ENCODE measurements at places on chromosomes 12 and 14. TPM values are rescaled to one million over a fixed set of nuclear protein-coding genes. Genes with fewer than 3 reads are reported as not detected.

The FBXO33 gene
- total RNA-seq = 17.0 TPM

The NELL2 gene
- total RNA-seq = not detected

GRCh38 chr14:93963692-93964091 is 12.7 kb downstream of the ASB2 start:
- H3K36me3 ChIP-seq = peaks cover 15% of the 10 kb centered on the region
- peaks cover 54% of the 10 kb centered on the region for H3K4me1 ChIP-seq
- no peak for DNase-seq
- no peak overlapping the region for H3K27ac ChIP-seq
- no peak overlapping the region for H3K4me3 ChIP-seq

- no peaks in the 10 kb centered on the region for H3K4me1 ChIP-seq
- no peaks in the 10 kb centered on the region for H3K36me3 ChIP-seq
- no peak overlapping the region for H3K4me3 ChIP-seq
- no peak overlapping the region for H3K27ac ChIP-seq
- peaks cover 2% of the 10 kb centered on the region for H3K27me3 ChIP-seq
These were observed 206.4 kb downstream of the BCL11B start for GRCh38 chr14:99065551-99065950.

Data from HFFc6 (cell line).